Epithelial cell of proximal tubule (primary cell): ENCODE measurements at places on chromosomes 1 and 21.

- no peak for DNase-seq
Observed at GRCh38 chr1:167200272-167200671, 20.4 kb upstream of the POU2F1 start.

DNA sequence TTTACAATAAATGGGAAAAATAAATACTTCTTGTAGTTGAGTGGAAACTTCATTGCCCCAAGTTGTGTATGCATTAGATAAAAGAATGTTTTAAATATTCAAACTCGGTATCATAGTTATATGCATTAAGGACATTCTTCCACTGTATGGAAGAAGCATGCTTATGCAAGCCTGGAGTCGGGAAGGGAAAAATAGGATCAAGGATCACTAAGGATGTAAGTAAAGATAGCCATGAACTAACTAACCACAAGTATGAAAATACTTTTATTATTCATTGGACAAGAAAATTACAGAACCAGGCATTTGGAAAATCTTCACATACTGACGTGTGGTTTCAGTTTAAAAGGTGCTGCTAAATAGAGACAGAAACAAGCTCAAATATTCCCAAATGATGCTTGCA, 26.9 kb upstream of the DPYD start:
- no peak for DNase-seq

- no peak for DNase-seq
Observed at GRCh38 chr1:244755673-244756072, 79.8 kb upstream of the COX20 start.

DNA sequence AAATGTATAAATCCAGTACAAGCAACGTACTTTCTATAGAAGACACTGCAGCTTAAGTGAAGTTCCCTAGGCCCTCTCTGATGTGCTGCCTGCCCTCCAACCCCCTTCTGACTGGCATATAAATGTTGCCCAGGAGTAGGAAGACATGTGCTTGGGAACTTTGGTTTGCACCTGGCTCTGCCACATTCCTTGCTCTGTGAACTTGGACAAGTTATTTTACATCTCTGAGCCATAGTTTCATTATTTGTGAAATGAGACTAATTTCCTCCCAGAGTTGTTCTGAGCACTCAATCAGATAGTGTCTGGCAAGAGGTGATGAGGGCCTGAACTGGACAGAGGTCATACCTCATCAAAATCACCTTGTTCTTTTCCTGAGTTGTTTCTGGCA, 3.5 kb upstream of the PHC2 start:
- DNase-seq: no peak

DNA sequence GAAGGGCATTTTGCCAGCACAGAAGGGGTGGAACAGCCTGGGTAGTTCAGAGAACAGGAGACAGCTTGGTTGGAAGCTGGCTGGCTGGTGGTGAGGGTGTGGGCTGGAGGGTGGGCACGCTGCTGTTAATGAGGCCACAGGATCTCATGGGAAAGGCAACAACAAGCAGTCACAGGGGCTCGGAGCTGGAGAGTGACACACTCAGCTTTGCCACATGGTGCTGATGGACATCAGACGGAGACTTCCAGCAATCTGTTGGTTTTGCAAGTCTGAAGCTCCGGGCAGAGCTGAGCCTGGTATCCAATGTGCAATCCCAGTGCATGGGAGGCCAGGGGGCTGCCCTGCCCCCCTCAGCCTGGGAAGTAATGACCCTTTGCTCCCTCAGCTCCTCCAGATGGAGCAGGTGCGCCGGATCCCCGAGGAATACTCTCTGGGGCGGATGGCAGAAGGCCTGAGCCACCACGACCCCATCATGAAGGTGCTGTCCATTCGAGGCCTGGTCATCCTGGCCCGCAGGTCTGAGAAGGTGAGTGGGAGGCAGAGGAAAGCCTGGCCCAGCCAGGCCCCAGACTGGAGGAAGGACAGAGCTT, 15.6 kb upstream of the TTC4 start:
- DNase-seq: no peak

GRCh38 chr1:199724049-199724448, 303.5 kb upstream of the NR5A2 start:
- DNase-seq: peak; percentile 26
